Stimulated activated CD4-positive, alpha-beta T cell treated with anti-CD3 and anti-CD28 coated beads, Interleukin-4, amount 100 ng/mL, for 48 hours (primary cell): ENCODE measurements at places on chromosomes 3 and 15.
A peak's percentile ranks its signal among the peaks of the same experiment; 100 is the strongest.

- no peak for DNase-seq
Observed at GRCh38 chr15:83973816-83974215, 261.8 kb upstream of the GOLGA6L4 start.

DNA sequence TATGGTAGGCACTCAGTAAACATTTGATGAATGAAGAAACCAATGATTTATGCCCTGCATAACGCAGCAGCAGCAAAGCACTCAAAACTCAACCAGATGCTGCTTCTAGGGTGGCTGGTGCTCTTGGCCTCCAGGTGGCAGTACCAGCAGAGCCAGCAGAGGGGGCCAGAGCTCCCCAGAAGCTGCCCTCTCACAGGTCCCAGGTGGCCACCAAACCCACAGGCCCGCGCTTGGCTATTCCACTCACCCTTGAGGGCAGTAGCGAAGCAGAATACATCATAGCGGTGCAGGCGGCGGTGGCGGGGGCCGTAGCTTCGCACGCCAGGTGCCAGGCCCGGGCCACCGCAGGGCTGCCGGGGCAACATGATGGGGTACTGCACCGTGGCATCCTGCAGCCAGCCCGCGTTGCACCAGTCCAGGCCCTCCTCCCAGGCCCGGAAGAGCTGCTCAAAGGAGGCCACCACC, 16.6 kb downstream of the HAPLN3 start:
- DNase-seq: no peak

DNA sequence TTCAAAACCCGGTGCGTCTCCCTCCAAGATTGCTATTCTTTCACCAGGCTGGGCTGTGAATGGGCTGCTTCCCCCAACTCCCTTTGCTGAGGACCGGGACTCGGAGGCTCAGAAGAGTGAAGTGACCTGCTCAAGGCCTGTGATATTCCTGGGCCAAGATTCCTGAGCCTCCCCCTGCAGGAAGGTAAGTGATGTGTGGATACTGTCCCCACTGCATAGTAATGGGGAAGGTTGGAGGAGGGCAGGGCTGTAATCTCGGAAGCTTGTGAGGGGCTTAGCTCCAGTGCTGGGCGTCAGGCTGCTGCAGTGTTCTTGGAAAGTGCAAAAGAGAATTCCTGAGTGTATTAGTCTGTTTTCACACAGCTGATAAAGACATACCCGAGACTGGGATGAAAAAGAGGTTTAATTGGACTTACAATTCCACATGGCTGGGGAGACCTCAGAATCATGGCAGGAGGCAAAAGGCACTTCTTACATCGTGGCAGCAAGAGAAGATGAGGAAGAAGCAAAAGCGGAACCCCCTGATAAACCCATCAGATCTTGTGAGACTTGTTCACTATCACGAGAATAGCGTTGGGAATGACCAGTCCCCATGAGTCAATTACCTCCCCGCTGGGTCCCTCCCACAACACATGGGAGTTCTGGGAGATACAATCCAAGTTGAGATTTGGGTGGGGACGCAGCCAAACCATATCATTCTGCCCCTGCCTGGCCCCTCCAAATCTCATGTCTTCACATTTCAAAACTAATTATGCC, 67.6 kb downstream of the EFCAB12 start:
- no peak for DNase-seq

- peak; percentile 12 for DNase-seq
Observed at GRCh38 chr15:91302588-91303439, 202.8 kb downstream of the SV2B start.

DNA sequence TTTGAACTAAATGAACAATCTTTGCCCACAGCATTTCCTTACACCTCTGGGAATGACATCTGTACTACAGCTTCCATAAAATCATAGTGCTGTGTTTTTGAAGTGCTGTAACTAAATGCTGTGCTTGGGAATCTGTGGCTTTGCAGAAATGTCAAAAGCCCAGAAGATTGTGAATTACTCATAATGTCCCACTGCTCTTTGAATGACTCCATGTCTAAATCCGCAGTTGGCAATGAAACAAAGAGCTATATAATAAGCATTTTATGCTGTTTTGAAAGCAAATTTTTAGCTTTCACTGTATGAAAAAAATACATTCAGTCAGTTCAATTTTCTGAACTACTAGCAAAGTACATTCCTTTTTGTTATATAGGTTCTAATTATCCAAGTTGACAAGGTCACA, 88.6 kb upstream of the ADAMTS17 start:
- no peak for DNase-seq
